GM13976 (cell line): ENCODE measurements at places on chromosomes 2 and 18.

- no peak for DNase-seq
Observed at GRCh38 chr2:204608237-204608939, 63.1 kb downstream of the PARD3B start.

- DNase-seq, result no peak
Observed at GRCh38 chr18:45462179-45462578, 153.1 kb upstream of the SLC14A2 start.

DNA sequence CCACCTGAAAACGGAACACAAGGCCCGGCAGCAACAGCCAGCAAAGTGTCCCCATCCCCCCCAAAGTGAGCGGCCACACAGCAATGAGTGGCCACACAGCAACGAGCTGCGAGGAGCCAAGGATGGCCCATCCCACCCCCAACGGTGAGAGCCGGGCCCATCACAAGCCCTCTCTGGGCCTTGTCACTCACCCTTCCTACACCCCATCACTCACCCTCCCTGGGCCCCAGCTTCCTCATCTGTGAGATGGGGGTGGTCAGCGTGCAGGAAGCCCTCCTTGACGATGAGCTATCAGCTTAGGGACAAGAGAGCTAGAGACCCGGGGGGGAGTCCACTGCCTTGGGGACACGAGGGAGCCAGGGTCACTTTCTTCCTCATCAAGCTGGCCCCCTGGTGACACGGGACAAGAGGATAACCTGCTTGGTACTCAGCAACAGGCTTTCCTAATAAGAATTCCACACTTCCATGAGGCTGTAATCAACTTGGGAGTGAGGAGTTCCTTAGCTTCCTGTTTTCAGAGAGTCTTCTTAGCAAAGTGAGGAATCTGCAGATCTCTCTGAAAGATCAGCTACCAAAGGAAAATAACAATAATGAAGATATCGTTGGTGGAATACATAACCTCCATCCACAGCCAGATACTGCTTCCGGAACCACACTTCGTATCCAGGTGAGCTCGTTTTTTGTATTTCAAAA, 92.8 kb downstream of the HDAC4 start:
- DNase-seq, result no peak

DNA sequence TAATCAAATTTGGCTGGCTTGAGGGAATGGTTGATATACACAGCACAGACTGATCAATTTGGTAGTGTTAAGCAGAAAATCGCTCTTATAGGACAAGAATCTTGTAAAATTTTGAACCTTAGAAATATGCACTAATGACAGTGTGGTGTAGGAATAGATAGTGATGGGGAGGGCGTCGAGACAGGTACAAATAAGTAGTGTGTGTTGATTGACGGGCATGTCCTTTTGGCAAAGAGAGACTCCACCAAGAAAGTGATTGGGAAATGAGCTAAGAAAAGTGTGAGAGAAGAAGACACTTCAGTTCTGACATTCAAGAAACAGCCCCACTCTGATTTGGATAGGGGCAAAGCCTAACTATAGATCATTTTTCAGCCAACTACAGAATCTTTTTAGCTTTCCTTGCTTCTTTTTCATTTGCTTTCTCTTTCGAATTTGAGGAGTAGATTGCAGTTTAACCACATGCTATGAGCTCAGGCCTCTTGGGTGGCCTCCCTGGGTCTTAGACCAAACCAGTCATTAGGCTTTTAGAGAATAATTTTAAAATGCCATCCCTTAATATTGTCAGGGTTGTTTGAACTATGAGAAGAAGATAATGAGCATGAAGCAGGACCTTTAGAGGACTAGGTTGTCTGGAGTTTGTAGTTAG, 127.1 kb downstream of the CERS6 start:
- peak; percentile 28 for DNase-seq

- DNase-seq, result no peak
Observed at GRCh38 chr2:126823951-126824350, 74.7 kb upstream of the TEX51 start.

- DNase-seq, result no peak
Observed at GRCh38 chr2:60053791-60054190, 499.7 kb downstream of the BCL11A start.

DNA sequence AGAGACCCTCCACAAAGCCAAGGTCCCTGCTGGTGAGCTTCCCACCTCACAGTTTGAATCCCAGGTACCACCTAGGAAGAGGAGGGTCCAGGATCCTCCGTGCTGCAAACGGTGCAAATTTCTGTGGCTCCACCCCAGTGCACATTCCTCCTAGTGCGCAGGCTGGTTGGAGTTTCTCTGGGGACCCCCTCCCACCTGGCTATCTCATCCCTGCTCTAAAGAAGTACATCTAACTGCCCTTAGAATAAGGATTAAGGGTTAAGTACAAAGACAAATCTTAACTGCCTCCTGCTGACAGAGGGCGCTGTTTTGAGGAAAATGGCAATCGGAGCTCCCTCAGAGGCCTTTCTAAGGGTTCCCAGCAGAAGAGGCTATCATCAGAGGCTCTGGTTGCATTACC, 109.6 kb upstream of the FSIP2 start:
- no peak for DNase-seq

GRCh38 chr2:132804051-132804450, 134.0 kb upstream of the LYPD1 start:
- DNase-seq, result no peak

- DNase-seq, result peak; percentile 16
Observed at GRCh38 chr2:168089200-168089599, 158.2 kb downstream of the STK39 start.

DNA sequence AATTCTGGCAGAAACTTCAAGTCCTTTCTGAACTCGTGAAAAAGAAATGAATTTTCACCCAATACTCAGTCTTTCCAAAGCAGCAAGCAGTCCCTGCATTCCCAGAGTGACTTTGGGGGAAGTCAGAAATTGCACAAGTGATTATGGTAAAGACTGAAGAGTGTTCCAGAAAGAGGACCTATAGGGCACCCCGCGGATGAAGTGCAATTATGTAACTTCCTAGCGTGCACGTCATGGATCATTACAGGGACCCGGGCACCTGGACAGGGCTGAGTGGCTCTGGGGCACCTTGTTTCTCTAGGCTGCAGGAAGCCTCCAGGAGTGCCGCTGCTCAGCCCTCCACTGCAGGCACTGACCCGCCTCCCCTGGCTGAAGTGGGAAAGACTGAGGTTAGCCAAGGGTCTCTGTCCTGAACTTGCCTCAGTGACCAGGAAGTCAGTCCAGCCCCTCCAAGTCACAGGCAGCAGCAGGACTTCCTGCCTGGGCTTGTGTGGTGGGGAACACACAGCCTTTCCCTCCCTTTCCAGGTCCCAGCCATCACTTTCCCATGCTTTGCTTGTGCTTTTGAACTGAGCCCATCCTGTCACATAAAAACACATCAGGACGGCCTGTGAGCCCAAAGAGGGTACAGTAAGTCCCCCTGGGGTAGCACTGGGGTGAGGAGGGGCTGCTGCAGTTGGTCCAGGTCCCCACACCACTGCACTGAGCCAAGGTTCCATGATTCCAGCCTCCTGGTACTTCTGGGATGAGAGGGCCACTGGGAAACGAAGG, 19.8 kb downstream of the TMEM185B start:
- no peak for DNase-seq

DNA sequence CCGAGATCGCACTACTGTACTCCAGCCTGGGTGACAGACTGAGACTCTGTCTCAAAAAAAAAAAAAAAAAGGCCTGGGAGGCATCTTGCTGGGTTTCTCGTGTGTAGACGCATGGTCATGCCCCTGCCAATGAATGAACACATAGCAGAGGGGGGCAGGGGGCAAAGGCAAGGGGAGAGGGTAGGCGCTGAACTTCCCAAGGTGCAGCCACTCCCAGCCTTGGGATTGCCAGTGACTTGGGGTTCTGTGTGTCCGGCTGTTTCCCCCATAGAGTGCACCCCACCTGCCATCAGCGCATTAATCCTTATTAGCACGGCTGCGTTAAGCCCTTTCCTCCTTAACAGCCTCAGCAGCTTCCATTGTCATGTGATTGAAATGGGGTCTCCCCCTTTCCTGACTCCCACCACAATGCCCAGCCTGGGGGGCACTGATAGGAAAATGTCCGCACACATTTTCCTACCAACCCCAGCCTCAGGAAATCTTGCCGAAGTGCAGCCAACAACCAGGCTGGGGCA, 225.8 kb downstream of the CELF4 start:
- DNase-seq, result no peak

GRCh38 chr2:147331790-147332419, 512.9 kb upstream of the ACVR2A start:
- DNase-seq, result peak; percentile 7

DNA sequence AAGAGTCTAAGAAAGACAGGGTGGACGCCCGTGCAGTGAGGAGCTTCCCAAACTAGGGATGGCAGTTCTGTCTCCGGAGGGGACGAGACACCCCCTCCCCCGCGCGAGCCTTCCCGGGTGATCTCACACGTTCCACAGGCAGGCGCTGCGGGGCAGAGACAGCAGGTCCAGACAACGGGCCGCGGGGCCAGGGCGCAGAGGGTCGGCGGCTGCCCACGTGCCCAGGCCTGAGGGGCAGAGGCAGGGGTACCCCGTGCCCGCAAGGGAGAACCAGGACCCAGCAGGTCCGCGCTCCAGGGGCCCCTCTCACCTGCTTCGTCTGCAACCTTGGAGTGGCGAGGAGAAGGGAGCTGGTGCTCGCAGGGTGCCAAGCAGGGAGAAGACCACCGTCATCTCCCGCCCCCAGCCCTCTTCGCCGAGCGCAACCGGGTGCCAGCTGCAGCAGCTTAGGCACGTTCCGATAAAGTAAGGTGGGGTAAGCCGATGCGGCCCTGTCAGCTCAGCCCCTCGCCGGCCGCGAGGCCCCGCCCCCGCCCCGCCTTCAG, at the start of gene GPR155:
Gene GPR155 (minus strand): TSS at position 467 of the 545 bp plus-strand sequence. CDS start 5,073 bp downstream, outside the sequence.
- peak; percentile 40 for DNase-seq

DNA sequence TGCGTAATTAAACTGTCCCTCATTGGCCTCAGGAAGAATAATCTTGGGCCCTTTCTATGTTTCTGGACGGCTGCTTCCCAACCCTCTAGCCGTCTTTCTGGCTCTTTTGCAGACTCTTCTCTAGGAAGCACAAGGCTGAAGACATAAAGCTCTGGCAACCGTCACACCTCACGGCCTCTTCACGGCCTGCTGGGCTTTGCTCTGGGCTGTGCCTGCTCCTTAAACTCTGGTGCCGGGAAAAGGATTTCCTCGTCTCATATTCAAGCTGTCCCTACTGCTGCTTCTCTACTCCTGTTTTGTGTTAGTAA, 36.0 kb upstream of the WIPF1 start:
- DNase-seq, result no peak

DNA sequence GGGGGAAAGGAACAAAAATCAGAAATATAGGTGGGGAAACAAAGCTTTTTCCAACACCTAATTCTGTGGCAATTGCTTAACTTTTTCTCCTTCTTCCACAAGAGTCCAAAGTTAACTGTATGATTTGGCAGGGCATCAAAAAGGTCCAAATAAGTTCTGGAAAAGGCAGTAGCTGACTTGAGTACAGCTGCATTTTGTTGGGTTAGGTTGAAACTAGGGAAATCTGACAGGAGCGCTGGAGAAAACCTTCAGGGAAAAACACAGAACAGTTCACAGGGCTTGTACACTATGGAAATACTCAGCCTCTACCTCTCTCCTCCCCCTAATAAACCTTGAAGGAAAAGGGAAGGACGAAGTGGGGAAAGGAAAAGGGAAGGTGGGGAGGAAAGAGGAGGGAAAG, 438.6 kb downstream of the ZEB2 start:
- no peak for DNase-seq

- DNase-seq, result no peak
Observed at GRCh38 chr2:112092286-112093041, 37.4 kb downstream of the TMEM87B start.

GRCh38 chr2:25308599-25308998, 33.1 kb downstream of the DNMT3A start:
- DNase-seq, result no peak

- DNase-seq, result no peak
Observed at GRCh38 chr2:134206031-134206430, 47.8 kb upstream of the MGAT5 start.

DNA sequence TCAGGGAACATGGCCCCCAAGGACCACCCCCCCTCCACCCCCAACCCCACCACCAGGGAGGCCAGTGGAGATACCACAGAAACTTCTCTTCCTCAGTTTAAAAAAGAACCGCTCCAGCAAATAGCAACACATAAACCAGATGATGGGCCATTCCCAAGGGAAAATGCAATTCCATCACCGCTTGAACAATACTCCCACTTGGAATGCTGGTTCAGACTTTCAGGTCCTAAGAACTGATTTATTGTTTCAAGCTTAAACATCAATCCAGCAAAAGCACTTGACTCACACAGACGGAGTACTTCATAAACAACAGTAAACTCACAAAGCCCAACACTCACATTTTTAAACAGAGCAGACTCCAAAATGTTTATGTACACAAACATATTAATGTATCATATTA, 6.9 kb downstream of the HDAC4 start:
- DNase-seq, result no peak

DNA sequence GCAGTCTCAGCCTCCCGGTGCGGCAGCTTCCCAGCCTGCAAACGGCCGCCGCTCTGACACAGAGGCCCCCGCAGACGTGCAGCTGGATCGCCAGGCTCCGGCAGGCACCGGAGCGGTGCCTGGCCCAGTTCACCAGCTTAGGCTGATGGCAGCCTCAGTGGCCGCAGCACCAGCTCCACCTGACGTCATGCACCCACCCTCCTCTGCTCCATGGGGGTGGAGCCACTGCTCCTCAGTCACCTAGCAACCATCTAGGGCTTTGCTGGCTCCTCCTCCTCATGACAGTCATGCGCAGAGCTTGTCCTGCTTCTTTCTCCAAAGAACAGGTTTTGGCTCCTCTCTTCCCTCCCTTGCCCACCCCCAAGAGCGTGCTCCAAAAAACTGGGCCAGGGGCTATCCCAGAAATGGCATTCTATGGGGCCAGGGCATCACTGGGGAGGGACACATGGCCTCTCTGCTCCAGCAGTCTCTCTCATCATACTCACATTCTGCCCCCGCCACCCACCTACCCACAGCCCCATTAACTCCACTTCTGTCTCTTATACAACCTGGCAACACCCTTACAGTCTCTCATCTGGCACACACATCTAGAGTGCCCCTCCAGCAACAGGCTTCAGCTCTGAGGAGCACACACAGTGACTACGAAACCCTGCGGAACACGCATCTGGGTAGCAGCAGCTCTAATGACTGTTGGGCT, 5.5 kb downstream of the DCTN1 start:
- no peak for DNase-seq
